ENCODE measurements at places on chromosomes 1 and 21. TPM values are rescaled to one million over a fixed set of nuclear protein-coding genes. Genes with fewer than 3 reads are reported as not detected.
A peak's percentile ranks its signal among the peaks of the same experiment; 100 is the strongest.

DNA sequence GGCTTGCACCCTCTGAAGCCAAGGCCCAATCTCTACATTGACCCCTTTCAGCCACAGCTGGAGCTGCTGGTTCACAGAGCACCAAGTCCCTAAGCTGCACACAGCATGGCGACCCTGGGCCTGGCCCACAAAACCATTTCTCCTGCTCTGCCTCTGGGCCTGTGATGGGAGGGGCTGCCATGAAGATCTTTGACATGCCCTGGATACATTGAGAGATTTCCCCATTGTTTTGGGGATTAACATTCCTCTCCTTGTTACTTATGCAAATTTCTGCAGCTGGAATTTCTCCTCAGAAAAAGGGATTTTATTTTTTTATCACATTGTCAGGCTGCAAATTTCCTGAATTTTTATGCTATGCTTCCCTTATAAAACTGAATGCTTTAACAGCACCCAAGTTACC is 235.8 kb downstream of the COL11A1 start:
- no peak for DNase-seq

GRCh38 chr1:9442278-9442846 is 96.9 kb upstream of the SLC25A33 start:
- no peak for DNase-seq

- no peak for DNase-seq
Measured at GRCh38 chr1:202158810-202159533, 1.4 kb downstream of the PTPN7 start.

- no peak for DNase-seq
Measured at GRCh38 chr1:22309572-22309971, 142.1 kb upstream of the ZBTB40 start.

DNA sequence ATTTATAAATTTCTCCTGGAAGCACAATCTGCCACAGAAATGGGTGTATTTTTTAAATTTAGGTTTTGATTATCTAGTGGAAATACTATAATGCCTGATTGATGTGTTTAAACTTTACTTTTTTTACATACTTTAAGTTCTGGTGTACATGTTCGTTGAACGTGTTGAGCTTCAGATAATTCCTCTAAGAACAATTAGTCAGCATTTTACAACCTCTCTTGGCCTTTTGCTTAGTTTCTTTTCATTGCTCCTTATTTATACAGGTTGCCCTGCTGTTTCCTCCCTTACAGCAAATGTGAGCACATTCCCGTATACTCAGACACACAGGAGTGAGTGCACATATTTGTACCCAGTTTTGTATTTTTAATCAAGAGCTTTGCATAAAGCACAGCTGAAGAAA is 1038.9 kb downstream of the BRINP3 start:
- DNase-seq, result no peak

- DNase-seq, result no peak
Measured at GRCh38 chr1:204167730-204168129, 1.6 kb upstream of the REN start.

GRCh38 chr1:175225805-175226129 is 33.2 kb upstream of the KIAA0040 start:
- no peak for DNase-seq

DNA sequence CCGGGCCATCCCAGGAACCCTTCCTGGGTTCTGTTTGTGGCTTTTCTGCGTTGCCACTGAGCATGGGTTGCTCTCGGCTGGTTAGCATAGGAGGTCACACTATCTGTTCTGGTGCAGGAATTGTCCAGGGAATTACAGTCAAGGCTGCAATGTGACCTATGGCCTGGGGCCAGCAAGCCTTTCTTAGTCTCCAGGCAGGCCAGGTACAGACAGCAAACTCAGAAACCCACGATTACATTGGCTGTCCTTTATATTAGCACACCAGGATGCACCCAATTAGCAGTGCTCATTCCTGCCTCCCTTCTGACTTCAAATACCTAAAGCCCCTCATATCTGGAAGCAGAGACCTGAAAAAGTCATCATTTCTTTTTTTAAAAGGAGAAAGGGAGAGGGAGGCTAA is 55.2 kb downstream of the CD247 start:
- DNase-seq, result no peak

- no peak for DNase-seq
Measured at GRCh38 chr21:41043014-41043413, 124.9 kb upstream of the BACE2 start.

- DNase-seq, result no peak
Measured at GRCh38 chr1:59107516-59107915, 189.4 kb upstream of the FGGY start.

GRCh38 chr1:85295006-85295431 is 18.6 kb upstream of the BCL10 start:
- DNase-seq, result no peak

DNA sequence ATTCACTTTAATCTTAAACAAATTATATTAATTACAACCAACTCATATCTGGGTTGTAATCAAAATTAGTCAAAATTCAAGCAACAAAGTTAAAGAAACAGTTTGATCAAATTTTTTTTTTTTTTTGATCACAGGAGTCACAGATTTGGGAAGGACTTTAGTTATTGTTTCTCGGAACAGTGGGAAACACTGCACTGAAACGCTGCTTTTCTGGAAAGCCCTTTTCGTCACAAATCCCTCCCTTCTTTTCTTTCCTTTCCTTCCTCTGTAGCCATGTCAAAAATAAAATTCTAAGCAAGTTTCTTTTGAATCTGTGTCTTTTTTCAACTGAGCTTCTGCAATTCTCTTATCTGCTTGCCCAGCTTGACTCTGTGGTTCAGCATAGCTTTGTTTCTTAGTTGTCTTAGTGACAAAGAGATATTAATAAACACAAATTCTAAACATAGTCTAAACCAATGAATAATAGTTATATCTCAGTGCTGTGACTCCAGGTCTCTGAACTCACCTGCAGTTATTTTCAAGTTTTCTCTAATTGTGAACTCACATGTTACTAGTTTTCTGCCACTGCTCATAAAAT is 53.8 kb downstream of the PTGS2 start:
- no peak for DNase-seq

DNA sequence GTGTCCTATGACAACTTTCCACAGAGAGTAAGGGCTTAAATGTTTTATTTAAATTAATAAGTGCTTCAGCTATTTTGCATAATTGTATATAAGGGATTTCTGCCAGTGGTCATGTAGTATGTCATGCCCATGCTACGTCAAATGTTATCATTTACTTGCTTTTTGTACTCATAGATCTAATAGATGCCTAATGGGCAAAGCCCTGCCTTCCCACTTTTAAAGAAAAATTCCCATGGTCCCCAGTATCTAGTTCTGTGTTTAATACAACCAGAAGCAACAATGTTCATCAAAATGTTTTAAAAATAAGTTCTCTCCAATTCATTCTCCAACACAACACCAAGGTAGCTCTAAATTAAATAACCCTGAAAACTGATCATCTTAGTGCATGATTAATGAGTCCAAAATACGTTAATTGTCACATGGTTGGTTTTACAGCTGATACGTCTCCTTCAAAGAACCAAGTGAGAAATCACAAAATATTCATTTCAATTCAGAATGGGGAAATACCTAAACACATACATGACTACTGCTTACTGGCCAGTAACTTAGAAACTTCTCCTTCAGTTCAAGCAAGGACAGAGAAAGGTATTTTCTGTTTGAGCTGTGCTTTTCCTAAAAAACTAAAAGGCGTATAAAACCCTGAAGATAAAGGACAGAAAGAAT is 49.1 kb upstream of the SDC3 start:
- DNase-seq, result no peak

- no peak for DNase-seq
Measured at GRCh38 chr1:231796141-231796540, 169.6 kb downstream of the DISC1 start.

DNA sequence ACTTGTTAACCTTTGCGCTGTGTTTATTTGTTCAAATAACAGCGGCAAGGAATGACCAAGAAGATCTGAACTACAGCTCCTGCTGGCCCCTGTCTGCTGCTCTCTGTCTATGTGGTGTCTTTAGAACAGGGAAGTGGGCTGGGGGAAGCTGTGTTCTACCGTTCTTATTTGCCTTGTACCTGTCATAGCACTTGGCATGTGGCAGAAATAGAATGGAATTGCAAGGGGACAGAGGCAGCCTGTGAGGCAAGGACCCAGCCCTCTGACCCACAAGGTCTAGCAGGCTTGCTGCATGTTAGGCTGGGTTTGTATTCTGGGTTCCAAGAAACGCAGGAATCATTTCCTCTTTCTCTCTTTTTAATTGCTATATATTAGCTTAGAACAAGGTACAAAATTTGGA is 20.7 kb downstream of the HMGCS2 start:
- no peak for DNase-seq

GRCh38 chr1:64192290-64192689 is 11.1 kb upstream of the UBE2U start:
- DNase-seq, result no peak

GRCh38 chr1:219367496-219367895 is 193.8 kb downstream of the LYPLAL1 start:
- DNase-seq, result no peak

- DNase-seq, result peak; percentile 31
Measured at GRCh38 chr1:67339623-67340343, 32.1 kb downstream of the IL12RB2 start.

DNA sequence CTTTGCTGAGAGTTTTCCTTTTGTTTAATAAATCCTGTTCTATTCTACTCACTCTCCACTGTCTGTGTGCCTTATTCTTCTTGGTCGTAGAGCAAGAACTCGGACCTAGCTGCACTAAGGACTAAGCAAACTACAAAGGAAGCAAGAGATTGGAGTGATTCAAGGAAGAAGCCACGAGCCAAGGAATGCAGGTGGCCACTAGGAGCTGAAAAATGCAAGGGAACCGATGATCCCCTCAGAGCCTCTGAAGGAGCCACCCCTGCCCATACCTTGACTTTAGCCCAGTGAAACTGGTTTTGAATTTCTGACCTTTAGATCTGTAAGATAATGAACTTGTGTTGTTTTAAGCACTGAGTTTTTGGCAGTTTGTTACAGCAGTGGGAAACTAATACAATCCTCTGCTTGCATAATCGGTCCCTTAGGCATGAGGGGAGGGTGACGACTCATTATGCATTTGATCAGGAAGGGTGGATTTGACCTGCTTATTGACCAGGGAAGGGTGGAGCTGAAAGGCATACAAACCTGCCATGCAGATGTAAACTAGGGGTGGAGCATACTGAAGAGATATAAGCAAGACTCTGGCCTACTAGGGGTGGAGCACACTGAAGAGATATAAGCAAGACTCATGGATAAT is 6.2 kb upstream of the CA6 start:
- DNase-seq, result no peak

- no peak for DNase-seq
Measured at GRCh38 chr1:39895731-39896480, 5.8 kb downstream of the MYCL start.

DNA sequence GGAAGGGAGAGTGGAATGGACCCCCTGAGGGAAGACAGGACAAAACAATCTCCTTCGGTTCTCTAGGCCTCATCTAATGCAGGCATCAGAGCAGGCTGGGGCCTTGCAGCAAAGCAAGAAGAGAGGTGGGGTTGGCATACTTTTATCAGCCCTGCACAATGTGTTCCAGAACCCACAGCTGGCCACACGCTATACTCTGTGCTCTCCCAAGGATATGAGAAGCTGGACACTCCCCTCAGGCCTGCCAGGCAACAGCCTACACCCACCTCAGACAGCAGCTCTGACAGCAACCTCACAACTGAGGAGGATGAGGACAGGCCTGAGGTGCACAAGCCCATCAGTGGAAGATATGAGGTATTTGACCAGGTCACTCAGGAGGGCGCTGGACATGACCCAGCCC is 27.3 kb downstream of the LY9 start:
- no peak for DNase-seq

DNA sequence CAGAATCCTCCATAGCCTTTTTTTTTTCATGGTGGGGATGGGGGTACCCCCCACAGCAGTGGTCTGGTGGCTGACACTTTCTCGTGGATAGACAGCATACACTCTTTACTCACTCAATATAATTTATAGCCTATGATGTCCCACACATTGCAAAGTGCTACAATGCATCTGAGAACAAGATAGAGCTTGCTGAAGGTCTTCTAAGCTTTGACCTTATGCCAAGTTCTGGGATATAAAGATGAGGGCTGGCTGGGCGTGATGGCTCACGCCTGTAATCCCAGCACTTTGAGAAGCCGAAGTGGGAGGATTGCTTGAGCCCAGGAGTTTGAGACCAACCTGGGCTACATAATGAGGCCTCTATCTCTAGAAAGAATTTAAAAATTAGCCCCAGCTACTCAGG is 78.0 kb downstream of the MPZL1 start:
- no peak for DNase-seq

DNA sequence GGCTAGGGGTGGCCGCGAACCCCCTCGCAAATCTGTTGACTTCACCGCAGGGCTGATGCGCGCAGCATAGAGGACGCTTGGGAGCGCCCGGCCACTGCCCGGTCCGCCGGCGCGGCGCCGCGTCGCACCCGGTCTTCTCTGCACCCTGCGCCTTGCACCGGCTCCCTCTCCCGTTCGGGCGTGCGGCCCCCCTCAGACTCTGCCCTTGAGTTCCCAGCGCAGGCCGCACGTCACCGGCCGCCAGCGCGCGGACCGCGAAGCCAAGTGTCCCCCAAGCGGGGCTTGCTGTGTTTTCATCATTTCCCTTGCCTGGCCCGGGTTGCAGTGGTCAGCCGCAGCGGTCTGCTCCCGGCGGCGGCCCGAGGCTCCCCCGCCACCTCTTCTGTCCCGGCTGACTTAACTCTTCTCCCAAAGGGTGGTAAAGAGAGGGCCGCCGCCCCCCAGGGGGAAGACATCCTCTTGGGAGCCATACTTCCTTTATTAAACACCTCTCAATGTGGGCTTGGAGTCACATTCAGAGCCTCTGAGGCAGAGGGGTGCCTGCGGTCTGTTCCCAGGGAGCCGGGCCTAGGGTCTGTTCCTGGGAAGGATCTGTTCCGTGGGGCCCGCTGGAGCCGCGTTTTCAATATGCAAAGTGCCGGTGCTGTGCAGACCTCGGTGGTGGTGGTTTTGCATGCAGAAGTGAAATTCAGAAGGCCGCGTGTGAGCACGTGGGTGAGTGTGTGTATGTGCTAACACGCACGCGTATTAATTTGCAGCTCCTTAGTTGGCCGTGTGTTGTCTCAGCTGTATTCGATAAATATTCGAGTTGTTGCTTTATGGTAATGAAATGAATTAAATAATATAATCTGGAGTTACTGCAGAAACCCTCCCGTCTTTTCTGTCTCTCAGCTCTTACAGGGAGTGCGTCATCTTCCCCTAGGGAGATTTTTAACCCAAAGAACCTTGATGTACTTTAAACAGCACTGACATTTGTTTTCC is 17.6 kb downstream of the PBX1 start:
- DNase-seq, result no peak

DNA sequence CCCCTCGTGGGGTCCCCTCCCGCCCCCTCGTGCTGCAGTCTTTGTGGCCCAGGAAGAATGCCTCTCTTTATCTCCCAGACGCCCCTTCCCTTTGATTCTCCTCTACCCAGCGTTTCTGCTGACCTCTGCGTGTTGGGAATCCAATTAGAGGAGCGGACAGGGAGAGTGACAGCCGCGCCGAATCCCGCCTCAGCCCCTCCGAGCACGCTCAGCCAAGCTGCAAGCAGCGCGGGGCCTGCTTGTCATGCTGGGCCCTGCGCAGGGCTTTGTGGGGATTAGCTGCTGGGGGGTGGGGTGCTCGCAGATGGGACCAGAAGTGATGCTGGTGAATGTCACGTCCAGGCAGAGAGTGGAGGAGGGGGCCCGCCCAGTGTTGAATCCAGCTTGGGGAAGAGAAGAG is 91.1 kb downstream of the EPHB2 start:
- DNase-seq, result no peak

The LORICRIN gene
- not detected for total RNA-seq

The STRIP1 gene
- 130 TPM for total RNA-seq

The SAMD11 gene
- total RNA-seq, result not detected

The CTXND2 gene
- not detected for total RNA-seq

The MYOC gene
- total RNA-seq, result not detected

The LCA5L gene
- 0.84 TPM for total RNA-seq

The CSF3R gene
- total RNA-seq, result 5.7 TPM

The IGSF3 gene
- not detected for total RNA-seq

The NDUFV3 gene
- 23.9 TPM for total RNA-seq

The CR1L gene
- 0.98 TPM for total RNA-seq

The PRKAA2 gene
- not detected for total RNA-seq

Data from natural killer cell (primary cell).